Right cardiac atrium (tissue), 5 donors: ENCODE measurements at places on chromosomes 4 and X. TPM values are rescaled to one million over a fixed set of nuclear protein-coding genes. Genes with fewer than 3 reads are reported as not detected.

The DRD5 gene
- polyA plus RNA-seq: 0.07 TPM

The ETNPPL gene
- 7.0 TPM for polyA plus RNA-seq

The PGAM4 gene
- polyA plus RNA-seq: not detected

The SSX4 gene
- not detected for polyA plus RNA-seq

The AWAT2 gene
- polyA plus RNA-seq: not detected

The LUZP4 gene
- not detected for polyA plus RNA-seq

The NWD2 gene
- 0.07 TPM for polyA plus RNA-seq

The NPNT gene
- polyA plus RNA-seq: 4.8 TPM

The SOD3 gene
- polyA plus RNA-seq: 59.2 TPM

The NLGN3 gene
- 0.88 TPM for polyA plus RNA-seq

The TRIM60 gene
- not detected for polyA plus RNA-seq
